ENCODE measurements at places on chromosomes 11 and 22.

DNA sequence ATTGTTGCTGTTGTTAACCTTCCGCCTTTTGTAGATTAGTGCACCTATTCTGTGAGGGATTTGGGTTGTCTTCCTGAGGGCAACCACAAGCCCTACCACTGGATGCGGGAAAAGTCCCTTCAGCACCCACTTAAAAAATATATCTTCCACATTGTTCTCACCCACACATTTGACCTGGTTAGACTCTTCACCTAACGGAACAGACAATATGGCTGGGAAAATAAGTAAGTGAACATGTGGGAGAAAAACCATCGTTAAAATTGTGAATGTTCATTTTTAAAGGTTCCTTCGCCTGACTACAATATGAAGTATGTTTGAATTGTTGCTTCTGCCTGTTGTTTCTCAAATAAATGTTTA lies 72.0 kb upstream of the MPEG1 start:
- no peak for DNase-seq

GRCh38 chr11:64536396-64536941 lies 54.6 kb upstream of the SLC22A12 start:
- no peak for DNase-seq

DNA sequence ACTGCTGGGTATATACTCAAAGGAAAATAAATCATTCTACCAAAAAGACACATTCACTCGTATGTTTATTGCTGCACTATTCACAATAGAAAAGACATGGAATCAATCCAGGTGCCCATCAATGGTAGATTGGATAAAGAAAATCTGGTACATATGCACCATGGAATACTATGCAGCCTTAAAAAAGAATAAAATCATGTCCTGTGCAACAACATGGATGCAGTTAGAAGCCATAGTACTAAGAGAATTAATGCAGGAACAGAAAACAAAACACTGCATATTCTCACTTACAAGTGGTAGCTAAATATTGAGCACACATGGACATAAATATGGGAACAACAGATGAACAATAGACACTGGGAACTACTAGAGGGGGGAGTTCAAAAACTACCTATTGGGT lies 96.3 kb downstream of the FAM76B start:
- no peak for DNase-seq

- DNase-seq, result no peak
Observed at GRCh38 chr11:111598559-111598958, 3.7 kb upstream of the SIK2 start.

DNA sequence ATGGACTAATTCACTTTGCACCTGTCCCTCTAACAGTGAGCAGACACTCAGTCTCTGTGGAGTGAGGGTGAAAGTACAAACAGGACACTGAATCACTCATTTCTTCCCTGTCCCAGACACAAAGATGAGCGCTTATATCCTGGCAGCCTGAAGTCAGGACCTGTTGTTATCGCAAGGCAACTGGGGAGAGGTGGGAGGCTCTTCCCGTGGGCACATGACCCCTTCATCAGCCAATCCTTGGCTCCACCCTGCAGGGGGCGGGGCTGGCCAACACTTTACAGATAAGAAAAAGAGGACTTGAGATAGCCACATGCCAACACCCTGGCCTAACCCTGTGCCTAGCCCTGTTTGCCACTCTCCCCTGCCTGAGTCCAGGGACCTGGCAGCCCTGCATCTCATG lies 29.5 kb upstream of the TESMIN start:
- peak; percentile 23 for DNase-seq

GRCh38 chr22:38202437-38203089 lies 769 bp downstream of the MAFF start:
- no peak for DNase-seq

- DNase-seq, result no peak
Observed at GRCh38 chr11:93689240-93689639, 27.8 kb downstream of the CEP295 start.

GRCh38 chr22:20175597-20175900 lies 24.7 kb upstream of the CCDC188 start:
- DNase-seq, result no peak

- DNase-seq, result no peak
Observed at GRCh38 chr11:44498089-44498871, 67.2 kb upstream of the CD82 start.

GRCh38 chr11:14370496-14370895 lies 11.5 kb upstream of the RRAS2 start:
- no peak for DNase-seq

- no peak for DNase-seq
Observed at GRCh38 chr11:125069796-125070195, 6.7 kb downstream of the SLC37A2 start.

DNA sequence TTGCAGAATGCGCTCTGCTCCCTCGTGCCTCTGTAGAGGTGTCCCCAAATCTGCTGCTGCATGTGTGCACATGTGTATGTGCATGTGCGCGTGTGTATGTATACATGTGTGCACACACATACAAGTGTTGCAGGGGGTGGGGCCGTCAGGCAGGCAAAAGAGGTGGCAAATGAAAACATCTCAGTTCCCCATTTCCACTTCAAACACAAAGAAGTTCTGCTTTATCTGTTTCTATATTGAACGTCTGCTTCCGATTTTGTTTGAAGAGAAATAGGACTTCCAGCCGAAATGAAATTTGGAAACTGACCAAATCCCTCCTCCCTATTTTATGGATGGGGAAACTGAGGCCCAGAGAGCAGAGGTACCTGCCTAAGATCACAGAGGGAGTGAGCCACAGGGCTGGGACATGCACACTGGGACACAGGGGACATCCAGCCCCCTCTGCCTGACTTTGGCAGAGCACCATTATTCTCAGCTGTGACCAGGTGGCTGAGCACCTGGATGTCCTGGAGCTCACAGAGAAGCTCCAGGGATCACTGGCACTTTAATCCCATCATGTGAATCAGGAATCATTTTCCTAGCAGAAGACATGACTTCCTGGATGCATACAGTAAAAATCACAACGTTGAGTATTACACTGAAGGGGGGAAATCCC lies 41.2 kb upstream of the ALX4 start:
- DNase-seq, result no peak

DNA sequence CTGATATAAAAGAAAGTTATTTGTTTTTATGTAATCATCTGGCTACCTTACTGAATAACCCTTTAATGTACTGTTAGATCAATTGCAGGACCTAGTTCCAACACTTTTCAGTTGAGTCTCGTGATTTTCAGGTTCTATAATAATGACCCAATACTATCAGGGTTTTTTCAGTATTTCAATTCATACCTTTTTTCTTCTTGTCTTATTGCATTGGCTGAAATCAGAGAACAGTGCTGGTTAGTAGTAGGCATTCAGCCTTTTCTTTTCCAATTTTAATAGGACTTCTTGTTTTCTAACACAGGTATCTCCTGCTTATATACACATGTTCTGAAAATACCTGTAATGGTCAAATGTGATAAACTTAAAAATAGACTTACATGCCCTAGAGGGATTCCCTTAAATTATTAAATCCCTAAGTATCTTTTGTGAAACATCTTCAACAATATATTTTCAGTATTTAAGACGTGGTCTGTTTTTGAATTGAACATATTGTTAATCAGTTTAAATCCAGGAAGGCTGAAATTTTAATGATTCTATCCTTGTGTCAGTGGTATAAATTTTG lies 13.6 kb downstream of the ZC3H12C start:
- no peak for DNase-seq

- no peak for DNase-seq
Observed at GRCh38 chr11:64092111-64092760, 56.5 kb downstream of the FLRT1 start.

- DNase-seq, result no peak
Observed at GRCh38 chr22:39308614-39309363, 10.6 kb downstream of the RPL3 start.

- no peak for DNase-seq
Observed at GRCh38 chr11:12248330-12248729, 129.0 kb upstream of the PARVA start.

GRCh38 chr11:46601129-46601528 lies 7.3 kb upstream of the AMBRA1 start:
- DNase-seq, result no peak

DNA sequence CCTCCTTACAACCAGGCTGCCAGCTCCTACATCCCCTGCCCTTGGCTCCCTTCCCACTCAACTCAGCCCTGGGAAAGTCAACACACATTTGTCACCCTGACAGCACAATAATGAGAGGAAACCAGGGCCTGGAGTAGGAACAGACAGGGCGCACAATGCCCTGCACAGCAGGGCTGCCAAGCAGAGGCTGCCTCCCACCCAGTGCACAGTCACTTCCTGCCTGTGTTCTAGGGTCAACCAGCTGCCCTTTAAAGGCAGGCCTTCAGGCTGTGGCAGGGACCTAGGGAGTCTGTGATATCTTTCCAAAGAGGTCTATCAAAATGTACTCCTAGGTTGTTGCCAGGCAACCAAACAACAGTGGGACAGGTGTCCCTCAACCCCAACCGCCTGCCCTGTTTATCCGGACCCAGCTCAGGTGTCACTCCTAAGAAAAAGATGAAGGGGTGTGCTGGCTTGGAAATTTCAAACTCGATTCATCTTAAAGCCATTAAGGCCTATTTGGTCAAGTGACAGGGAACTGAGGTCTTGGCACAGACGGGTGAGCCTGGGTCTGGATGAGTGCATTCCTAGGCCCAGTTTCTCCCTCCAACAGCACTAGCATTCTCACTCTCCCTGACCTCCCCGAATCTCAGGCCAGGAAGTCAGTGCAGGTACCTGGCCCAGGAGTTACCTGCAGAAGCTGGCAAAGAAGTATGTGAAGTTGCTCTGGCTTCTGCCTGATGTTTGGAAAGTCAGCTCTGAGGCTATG lies 110.3 kb upstream of the PITPNB start:
- no peak for DNase-seq

DNA sequence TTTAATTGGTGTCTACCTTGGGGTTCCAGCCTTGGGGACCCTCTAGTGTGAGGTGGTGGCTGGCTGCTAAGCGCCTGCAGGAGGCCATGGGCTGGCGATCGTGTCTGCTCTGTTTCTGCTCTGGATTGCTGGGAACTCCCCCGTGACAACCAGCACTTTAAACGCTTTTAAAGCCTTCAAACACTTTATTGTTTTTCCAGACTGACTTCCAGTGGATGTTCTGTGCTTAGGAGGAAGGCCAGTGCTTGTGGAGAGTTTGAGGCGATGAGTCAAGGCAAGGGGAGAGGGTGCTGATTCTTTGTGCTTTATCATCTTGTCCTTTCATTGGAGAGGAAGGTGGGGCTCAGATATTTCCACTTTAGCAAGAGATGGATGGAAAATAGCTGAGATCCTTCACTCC lies 81.6 kb downstream of the FLI1 start:
- no peak for DNase-seq

GRCh38 chr11:46235777-46236688 lies 41.4 kb upstream of the CREB3L1 start:
- DNase-seq, result no peak

DNA sequence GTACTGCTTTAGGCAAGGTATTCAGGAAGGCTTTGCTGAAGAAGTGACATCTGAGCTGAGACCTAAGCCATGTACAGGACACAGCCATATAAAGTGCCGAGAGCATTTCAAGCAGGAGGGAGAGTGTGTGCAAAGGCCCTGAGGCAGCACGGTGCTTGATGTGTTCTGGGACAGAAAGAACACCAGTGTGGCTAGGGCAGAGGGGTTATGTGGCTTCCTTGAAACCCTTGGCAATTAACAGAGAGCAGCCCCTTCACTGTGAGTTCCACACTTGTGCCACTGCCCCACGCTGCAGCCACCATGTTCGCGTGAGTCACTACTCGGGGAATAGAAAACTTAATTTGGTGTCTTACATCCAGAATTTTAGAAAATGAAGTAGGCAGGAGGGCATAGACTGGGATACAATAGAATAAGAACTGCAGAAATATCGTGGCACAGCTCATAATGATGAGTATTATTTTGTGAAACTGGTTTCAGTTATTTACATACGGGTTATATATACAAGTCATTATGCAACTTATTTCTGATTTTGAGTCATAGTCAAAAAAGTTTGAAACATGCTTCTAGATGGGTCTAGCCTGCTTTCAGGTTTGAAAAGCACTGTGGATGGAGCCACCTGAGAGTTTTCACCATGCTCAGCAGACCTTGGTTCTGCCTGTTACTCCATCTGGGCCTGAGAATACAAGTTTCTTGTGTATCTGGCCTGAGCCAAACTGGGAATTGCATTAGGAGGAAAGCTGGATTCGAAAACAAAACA lies 11.8 kb downstream of the IL10RA start:
- DNase-seq, result no peak

DNA sequence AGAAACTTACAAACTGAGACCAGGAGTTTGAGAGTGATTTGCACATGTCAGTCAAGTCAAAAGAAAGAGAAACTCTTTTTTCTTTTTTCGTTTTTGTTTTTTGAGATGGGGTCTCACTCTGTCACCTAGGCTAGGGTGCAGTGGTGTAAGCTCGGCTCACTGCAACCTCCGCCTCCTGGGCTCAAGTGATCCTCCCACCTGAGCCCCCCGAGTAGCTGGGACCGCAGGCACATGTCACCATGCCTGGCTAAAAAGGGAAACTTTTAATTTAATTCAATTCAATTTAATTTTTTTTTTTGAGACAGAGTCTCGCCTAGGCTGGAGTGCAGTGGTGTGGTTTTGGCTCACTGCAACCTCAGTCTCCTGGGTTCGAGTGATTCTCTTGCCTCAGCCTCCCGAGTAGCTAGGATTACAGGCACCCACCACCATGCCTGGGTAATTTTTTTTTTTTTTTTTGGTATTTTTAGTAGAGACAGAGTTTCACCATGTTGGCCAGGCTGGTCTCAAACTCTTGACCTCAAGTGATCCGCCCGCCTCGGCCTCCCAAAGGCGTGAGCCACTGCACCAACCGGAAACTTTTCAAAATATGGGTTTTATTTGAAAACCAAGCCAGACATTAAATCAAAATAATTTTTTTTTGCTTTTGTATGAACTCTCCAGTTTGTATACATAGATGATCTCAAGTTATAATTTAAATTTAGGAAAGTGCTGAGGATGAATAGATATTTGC lies 9.9 kb downstream of the UCP3 start:
- DNase-seq, result no peak

DNA sequence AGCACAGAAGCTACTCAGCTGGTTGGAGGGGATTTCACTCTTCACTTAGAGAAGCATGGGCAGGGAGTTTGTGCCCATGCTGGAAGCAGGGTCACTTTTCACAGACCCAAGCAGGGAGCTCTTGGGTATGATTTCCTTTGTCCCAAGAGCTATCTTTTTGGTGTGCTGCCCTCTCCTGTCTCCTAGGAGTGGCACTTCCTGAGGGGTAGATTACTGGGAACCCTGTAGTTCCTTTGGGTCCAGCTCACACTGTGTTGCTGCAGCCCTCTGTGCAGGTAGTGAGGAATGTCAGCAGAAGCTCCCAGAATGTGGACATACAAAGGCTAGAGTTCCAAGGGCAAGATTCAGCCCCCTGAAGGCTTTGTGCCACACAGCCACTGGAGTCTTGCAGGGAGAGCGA lies 537.1 kb upstream of the ANO3 start:
- DNase-seq, result no peak

Data from NT2/D1 (cell line).